ENCODE measurements at places on chromosomes 4 and X.

DNA sequence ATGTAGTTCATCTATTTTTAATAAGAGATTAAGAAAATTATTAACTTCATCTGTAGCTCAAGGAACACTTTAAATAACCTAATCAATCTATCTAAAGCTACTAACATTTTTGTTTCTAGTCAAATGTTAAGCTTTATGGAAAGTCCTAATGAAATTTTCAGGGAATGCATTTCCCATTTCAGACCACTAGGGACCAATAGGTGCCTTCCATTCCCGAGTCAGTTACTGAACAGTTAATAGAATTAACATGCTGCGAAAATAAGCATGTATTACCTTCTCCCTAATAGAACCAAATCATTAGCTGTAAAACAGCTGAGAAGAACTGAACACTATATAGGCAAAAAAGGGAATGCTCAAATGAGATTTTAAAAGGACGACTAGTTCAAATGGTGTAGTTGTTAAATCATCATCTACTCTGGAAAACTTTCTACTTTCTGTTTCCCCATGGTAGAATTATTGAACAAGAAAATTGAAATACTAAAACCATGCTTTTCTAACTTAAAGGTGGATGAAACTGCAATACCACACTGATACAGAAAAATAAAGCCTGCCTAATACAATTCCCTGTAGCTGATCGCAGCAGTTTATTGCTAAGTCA is 22.5 kb downstream of the STX18 start:
- no peak for DNase-seq

- DNase-seq = no peak
Observed at GRCh38 chrX:39067866-39068265, 266.6 kb downstream of the MID1IP1 start.

GRCh38 chrX:95059909-95060308 is 1385.9 kb downstream of the FAM133A start:
- DNase-seq = no peak

DNA sequence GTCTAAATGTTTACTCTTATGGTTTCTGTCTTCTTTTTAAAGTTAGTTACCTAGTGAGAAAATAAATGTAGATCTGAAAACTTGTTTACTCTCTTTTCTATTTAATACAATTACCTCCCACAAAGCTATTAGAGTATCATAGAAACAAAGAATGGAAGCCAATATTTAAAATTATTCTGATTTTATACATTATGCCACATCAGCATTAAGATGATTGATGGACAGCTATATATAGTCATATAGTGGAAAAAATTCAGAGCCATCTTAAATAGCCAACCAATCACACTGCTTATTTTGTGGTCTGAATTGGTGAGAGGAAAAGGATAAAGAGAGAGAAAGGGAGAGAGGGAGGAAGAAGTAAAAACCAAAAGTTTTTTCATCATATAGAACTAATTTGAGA is 1101.8 kb downstream of the PCDH19 start:
- DNase-seq = no peak

DNA sequence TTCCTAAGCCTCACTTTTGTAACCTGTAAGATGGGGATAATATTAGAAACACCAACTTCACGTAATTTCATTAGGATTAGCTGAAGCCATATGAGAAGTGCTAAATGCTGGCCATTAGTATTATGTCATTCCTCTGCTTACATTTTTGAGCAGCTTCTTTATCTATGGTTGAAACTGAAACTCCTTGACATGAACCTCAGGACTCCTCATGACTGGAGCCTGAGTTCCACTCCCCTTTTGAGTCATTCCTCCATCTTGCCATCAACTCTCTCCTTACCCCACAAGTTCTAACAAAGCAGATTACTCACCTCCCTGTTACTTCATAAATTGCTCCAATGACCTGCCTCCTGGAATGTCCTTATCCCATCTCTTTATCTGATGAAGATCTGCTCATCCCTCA is 123.2 kb upstream of the KCNIP4 start:
- DNase-seq = no peak

DNA sequence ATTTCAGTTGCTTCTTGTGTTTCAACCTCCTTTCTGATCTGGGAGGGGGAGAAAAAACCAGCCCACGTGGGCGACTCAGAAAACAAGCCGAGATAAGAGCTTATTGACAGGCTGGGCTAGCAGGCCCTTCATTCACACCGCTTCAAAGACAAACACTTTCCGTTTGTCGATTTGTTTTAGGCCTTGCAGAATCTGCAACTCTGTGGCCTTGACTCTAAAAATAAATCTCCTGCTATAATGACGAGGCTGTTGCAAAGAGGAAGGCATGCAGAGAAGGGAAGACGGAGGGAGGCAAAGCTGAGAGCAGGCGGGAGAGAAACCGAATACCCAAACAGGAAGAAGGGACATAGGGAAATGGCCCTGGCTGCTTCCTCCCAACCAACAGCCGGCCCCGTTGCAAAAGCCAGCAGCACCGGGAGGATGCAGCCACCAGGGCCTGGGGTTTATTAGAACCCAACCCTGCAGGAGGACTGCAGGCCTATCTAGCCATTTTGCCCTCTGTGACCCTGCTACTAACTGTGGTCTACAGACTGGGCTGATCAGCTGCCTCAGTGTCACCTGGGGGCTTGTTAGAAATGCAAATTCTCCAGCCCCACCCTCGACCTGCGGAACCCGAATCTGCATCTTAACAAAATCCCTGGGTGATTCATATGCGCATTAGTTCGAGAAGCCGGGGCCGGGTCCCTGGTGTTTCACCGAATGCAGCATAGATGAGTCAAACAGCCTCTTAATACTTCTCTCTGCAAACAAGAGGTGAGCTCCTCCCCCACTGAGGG is 325.5 kb downstream of the BCOR start:
- DNase-seq = no peak

DNA sequence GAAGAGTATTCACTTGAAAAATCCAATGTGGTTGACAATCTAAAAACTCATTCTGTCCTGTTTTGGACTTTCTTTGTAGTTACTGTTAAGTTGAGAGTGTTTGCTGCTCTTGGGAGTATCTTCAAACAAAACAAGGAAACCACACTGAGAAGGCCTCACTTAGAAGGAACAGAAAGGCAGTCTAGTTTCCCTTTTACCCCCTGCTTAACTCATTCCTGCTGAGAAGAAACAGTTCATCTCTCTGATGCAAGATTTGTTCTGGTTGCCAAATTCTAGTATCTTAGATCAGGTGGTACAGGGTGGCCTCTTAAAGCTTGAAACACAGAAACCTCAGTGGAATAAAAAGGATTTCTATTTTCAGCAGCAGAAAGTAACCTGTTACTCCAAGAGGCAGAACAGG is 41.4 kb downstream of the GUCY2F start:
- DNase-seq = no peak

DNA sequence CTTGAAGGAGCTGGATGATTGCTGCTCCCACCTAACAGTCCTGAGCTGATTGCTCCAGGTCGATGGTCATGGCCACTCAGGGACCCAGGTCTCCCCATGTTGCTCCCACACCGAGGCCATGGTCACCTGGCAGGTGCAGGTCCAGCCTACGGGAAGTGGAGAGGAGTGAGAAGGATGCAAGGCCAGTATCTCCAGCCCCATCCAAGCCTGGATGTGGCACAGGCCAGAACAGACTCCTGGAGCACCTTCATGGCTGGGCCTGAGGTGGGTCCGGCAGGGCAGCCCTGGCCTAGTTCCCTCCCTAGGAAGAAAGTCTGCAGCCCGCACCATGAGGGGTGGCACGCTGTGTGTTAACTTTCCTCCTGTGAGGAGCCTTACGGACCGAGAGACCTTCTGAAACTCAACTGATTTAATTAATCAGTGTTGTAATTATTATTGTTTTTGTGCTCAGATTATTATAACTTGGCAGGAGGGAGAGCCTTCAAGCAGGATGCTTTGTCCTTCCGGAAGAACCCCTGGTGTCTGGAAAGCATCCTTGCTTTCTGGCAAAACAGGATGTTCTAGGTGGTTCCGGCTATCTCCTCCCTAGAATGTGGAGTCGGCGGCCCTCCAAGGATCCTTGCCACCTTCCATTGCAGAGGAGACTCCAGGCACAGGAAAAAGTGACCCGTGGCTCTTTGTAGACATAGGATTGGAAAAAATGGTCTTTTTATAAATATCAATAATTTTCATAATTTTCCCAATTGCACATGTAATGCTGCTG is 92.3 kb upstream of the ADRA2C start:
- no peak for DNase-seq

- no peak for DNase-seq
Observed at GRCh38 chr4:125432078-125432477, 117.3 kb downstream of the FAT4 start.

DNA sequence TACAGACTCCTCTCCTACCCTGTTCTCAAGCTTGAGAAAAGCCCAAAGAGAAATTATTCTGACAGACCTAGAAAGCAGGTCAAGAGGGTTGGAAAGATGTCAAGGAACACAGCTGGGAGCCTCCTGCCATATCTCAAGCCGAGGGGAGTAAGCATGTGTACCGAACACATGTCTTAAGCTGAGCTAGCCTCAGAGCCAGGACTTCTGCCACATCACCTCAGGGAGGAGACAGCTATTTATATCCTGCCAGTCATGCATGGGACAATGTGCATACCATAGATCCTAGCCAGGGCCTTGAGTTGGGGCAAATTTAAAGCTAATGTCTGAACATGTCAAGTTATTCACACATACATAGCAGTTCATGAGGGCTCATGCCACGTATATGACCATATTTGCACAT is 11.8 kb downstream of the TMEM31 start:
- no peak for DNase-seq

- DNase-seq = no peak
Observed at GRCh38 chrX:11499076-11500044, 166.4 kb downstream of the ARHGAP6 start.

- no peak for DNase-seq
Observed at GRCh38 chrX:85089321-85089840, 85.7 kb downstream of the APOOL start.

- DNase-seq = no peak
Observed at GRCh38 chr4:7121866-7122653, 54.2 kb upstream of the GRPEL1 start.

- DNase-seq = no peak
Observed at GRCh38 chr4:141977433-141977832, 341.1 kb downstream of the IL15 start.

- no peak for DNase-seq
Observed at GRCh38 chr4:22021106-22021505, 72.5 kb upstream of the KCNIP4 start.

GRCh38 chr4:87120411-87121162 is 99.8 kb downstream of the KLHL8 start:
- DNase-seq = no peak

DNA sequence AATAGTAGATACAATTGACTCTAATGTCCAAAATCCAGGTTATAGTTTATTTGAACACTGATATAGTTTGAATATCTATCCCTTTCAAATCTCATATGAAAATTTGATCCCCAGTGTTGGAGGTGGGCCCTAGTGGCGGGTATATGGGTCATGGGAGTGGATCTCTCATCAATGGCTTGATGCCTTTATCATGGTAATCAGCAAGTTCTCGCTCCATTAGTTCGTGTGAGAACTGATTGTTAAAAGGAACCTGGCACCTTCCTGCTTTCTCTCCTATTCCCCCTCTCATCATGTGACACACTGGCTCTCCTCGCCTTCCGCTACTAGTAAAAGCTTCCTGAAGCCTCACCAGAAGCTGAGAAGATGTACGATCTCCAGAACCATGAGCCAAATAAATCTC is 70.1 kb downstream of the UNC5C start:
- DNase-seq = no peak

DNA sequence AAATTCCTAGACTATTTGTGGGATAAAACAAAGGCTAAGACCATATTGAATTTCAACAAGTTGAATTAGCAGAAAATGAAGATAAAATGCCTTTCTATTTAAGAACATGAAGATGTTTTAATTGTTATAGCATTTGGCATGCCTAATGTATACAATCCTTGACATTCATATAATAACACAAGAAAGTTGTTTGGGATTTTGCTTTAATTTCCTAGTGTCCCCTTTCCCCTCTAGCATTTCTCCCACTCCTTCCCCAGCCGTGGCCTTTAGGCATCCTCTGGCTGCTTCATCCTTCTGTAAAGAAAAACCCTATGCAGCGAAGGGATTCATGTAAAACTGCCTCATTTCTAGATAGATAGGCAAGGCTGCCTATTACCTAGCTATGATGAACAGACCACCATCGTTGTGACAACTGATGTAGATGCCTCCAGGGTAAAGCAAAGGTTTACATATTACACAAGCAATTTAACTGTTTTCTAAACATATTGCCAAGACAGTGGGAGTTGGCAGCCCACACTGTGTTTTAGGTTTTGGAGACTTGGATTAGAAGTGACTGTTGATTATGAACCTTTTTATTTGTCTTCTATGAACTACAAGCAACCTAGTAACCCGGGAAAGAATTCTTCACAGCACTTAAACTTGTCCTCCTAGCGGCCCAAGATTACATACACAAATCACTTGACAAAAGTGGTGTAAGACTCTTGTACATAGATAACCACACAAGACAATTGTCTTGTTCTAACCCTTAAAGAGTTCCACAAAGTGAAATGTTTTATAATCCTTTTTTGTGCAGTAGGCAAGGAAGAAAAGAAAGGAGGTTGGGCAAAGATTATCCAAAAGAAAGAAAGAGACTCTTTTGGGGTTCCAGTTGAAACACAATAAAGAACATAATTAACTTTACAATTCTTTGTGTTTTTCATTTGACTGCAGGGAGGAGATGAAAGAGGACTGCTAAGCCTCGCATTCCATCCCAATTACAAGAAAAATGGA is 59.9 kb downstream of the HHIP start:
- DNase-seq = no peak

GRCh38 chr4:52235552-52236201 is 184.6 kb downstream of the SPATA18 start:
- no peak for DNase-seq

- DNase-seq = no peak
Observed at GRCh38 chrX:128396601-128397000, 344.4 kb upstream of the ACTRT1 start.

DNA sequence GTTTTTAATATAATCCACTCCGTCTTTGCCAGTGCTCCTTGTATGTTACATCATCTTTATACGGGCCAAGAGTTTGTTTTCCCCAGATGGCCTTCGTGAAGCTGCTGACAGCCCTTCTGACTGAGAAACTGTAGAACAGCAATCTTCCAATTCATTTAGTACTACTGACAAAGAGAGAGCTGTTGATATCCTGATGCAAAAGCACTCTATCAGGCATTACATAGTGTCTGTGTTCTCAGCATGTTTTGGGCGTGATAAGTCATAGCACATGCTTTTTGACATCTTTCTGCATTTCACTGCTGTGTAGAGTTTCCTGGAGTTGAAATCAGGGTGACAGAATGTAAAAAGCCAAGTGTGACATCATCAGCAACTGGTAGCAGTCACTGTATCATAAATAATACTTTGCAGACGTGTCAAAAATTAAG is 746.3 kb upstream of the FAM241A start:
- DNase-seq = no peak

DNA sequence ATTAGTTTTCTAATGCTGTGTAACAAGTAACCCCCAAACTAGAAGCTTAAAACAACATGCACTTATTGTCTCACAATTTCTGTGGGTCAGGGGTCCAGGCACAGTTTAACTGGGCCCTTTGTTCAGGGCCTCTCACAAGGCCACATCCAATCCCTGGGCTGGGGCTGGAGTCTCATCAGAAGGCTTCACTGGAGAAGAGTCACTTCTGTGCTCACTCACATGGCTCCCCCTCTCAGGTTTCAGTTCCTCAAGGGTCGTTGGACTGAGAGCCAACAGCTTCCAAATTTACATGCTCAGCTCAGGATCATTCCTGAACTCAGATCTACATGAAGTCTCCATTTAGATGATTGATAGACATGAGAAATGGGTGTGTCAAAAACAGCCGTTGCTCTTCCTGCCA is 77.1 kb downstream of the EVC start:
- no peak for DNase-seq

All from cortex of kidney (tissue), 1 donor.